HFFc6 (cell line): ENCODE measurements at places on chromosomes 7 and 10. TPM values are rescaled to one million over a fixed set of nuclear protein-coding genes. Genes with fewer than 3 reads are reported as not detected.

TET1 gene
- total RNA-seq, result 2.0 to 2.4 TPM (median 2.1 TPM) in 3 replicates

SPDYE16 gene
- total RNA-seq, result 0.07 TPM in 1 of 3 replicates, not detected in the others

ENKUR gene
- 0.24 to 0.30 TPM in 2 of 3 replicates, not detected in the other for total RNA-seq

OR2A42 gene
- total RNA-seq, result not detected in 3 replicates

LIPM gene
- total RNA-seq, result not detected in 3 replicates

TMEM213 gene
- total RNA-seq, result not detected in 3 replicates

CDK6 gene
- total RNA-seq, result 55.5 to 78.8 TPM (median 78.0 TPM) in 3 replicates

FGF8 gene
- total RNA-seq, result not detected in 3 replicates

MMD2 gene
- not detected in 3 replicates for total RNA-seq

MAP3K8 gene
- 1.8 to 3.9 TPM (median 2.3 TPM) in 3 replicates for total RNA-seq

OGDHL gene
- 0.05 to 0.19 TPM (median 0.15 TPM) in 3 replicates for total RNA-seq

SFRP4 gene
- not detected in 3 replicates for total RNA-seq

DNA sequence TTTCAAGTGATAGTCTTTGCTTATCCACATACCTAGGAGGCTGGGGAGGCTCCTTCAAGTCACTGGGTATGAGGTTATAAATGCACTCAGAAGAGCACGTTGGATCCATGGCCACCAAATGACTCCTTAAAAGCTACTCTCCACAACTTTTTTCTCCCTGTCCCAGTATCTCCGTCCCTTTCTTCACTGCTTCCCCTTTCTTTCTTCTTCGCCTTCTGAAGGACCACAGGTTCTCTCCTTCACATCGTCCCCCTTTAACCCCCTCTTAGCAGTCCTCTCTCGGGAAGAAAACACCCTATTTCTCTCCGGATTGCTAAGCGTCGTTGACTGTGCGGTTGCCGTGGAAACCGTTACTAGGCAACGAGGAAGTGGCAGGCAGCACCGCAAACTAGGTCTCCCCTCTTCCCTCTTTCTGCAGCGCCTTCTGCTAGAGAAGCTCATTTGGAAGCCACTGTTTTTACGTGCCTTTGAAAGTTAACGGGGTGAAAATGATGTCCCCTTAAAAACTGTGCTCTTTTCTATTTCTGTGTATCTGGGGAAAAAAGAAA lies at the start of gene ENKUR:
Gene ENKUR (minus strand): TSS at position 331 of the 548 bp plus-strand sequence. CDS start 222 bp downstream, at position 109.
- peak within 1 kb of the TSS; percentile 92 for H3K27ac ChIP-seq
- peak within 1 kb of the TSS; percentile 91 for H3K4me3 ChIP-seq
- H3K4me1 ChIP-seq, result peaks cover 29% of the 10 kb centered on the region
- no peaks in the 10 kb centered on the region; the same call in 1 of the 2 replicates for H3K36me3 ChIP-seq

DNA sequence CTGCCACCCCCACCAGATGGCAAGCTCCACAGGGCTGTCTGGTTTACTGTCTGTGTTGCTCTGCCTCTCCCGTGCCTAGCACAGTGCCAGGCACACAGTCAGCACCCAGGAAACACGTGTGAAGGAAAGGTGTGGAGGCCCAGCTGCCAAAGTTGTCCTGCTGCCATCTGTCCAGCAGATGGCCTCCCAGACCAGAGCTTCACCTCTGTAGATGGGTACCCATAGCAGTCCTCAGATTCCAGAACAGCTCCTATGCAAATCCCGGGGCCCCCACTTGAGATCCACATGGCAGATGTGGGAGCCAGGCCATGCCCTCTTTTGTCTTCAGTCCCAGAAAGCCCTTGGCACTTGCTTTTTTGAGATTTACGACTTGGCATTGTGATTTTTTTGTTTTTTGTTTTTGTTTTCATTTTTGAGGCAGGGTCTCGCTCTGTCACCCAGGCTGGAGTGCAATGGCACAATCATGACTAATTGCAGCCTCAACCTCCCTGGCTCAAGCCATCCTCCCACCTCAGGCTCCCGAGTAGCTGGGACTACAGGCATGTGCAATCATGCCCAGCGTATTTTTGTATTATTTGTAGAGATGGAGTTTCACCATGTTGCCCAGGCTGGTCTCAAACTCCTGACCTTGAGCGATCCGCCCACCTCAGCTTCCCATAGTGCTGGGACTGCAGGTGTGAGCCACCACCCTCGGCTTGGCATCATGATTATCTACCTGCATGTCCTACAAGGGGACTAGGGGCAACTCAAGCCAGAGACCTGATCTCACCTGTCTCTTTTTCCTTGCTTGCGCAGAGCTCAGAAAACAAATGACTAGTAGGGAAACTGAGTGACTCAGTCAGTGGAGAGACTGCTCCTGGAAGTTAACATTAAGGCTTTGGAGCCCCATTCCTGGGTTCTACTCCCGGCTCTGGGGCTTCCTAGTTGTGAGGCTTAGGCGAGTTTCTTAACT lies 16.9 kb upstream of the PALD1 start:
- no peaks in the 10 kb centered on the region for H3K36me3 ChIP-seq
- no peaks in the 10 kb centered on the region for H3K4me1 ChIP-seq
- peak; percentile 39 for DNase-seq
- peaks cover 46% of the 10 kb centered on the region for H3K27me3 ChIP-seq
- no peak overlapping the region for H3K27ac ChIP-seq

DNA sequence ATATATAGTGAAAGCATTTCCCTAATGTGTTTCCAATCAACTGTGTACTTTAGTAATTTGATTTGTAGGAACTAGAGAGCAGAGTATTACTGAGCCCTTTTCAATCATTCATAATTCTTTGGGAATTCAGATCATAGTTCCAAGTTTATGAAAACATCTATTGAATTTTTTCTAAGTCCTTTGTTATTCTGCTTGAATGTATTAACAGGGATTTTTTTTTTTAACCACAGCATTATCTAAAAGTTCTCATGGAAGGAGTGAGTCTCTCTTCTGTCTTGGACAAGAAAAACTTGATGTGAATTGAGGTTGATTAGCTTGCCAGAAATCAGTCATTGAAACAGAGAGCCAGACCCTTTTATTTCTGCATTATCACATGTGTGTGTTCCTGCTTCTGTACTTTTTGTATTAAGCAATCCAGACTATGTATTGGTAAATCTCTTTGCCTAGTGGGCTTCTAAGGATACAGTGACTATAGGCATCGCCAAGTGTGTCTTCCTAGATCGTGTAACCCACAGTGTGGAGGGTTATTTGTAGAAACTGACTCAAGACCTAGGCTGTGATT lies 59.9 kb downstream of the BMPER start:
- no peak for DNase-seq
- H3K27me3 ChIP-seq, result no peaks in the 10 kb centered on the region; the same call in 1 of the 2 replicates
- no peak overlapping the region for H3K27ac ChIP-seq
- peaks cover 6% of the 10 kb centered on the region for H3K36me3 ChIP-seq
- no peak overlapping the region for H3K4me3 ChIP-seq

- H3K4me1 ChIP-seq, result no peaks in the 10 kb centered on the region
- no peak overlapping the region for H3K4me3 ChIP-seq
- H3K27me3 ChIP-seq, result peaks cover 9% of the 10 kb centered on the region
- no peak overlapping the region for H3K27ac ChIP-seq
These were observed 78.2 kb downstream of the ELFN1 start for GRCh38 chr7:1748076-1748838.

DNA sequence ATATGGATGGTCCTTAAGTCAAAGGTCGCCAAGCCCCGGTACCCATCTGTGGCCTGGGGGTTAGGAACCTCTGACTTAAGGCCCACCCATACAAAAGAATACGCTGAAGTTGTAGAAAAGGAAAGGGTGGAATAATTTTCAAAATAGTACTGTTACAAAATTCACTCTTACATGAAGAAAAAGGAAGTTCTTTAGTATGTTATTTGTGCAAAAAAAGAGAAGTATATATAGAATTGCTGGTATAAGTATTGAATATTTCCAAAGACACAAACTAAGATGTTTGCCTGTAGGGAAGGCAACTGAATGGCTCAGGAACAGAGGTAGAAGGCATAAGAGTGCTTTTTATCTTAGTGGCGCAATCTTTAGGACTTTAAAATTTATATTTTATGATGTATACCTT lies 78.7 kb downstream of the PRLHR start:
- H3K36me3 ChIP-seq, result peaks cover 9% of the 10 kb centered on the region; the same call in 1 of the 2 replicates
- H3K27me3 ChIP-seq, result peaks cover 4% of the 10 kb centered on the region
- peaks cover 8% of the 10 kb centered on the region for H3K4me1 ChIP-seq
- H3K27ac ChIP-seq, result no peak overlapping the region

GRCh38 chr7:95749044-95749443 lies 23.3 kb upstream of the DYNC1I1 start:
- DNase-seq, result no peak
- no peak overlapping the region for H3K27ac ChIP-seq
- no peaks in the 10 kb centered on the region for H3K27me3 ChIP-seq
- H3K4me1 ChIP-seq, result no peaks in the 10 kb centered on the region

GRCh38 chr7:38660427-38661099 lies 29.4 kb upstream of the AMPH start:
- no peaks in the 10 kb centered on the region for H3K36me3 ChIP-seq
- H3K27ac ChIP-seq, result no peak overlapping the region
- no peaks in the 10 kb centered on the region; the same call in none of the 2 replicates for H3K27me3 ChIP-seq
- peak; percentile 52 for DNase-seq
- no peak overlapping the region for H3K4me3 ChIP-seq

- H3K27me3 ChIP-seq, result peaks cover 3% of the 10 kb centered on the region; the same call in 1 of the 2 replicates
- H3K36me3 ChIP-seq, result peaks cover 45% of the 10 kb centered on the region
- no peak overlapping the region for H3K4me3 ChIP-seq
- no peak overlapping the region for H3K27ac ChIP-seq
These were observed 18.7 kb upstream of the GET4 start for GRCh38 chr7:857661-858060.

DNA sequence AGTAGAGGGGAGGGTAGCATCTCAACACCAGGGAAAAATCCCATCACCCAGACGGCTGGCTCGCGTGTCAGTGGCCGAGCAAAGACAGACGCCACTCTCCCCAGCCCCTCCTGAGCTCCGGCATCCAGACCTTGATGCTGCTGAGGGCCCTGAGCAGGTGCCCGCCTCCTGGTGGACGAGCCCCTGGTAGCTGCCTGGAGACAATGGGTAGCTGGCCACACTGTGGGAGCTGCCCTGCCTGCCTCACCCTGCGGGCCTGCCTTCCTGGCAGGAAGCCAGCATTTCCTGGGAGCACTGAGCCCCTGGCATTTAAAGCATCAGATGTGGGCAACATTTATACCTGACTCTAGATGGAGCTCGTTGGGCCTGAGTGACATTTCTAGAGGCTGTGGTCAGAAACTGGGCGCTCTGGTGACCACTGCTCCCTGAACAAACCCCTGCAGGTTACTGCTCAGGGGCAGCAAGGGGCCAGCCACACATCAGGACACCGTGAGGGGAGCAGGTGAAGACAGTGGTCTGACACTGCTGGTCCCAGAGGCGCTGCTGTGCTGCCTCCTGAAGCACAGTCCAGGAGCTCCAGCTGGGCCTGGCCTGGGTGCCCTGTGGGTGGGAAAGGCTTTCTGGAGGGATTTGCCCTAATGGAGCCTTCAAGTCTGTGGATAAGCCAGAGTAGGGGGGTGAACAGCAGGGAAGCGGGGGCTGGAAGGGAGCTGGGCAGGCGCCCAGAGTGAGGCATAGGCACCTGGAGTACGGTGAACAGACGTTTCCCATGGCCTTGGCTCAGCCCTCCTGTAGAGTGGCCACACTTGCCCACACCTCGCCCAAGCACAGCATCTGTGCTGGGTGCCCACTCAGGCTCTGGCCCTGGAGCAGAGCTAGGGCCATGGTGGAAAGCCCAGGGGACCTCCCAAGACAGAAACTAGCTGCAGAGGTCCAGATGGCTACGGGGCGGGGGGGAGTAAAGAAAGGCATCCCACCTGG lies 138.7 kb downstream of the MAPK8 start:
- no peak overlapping the region for H3K4me3 ChIP-seq
- H3K27ac ChIP-seq, result peak overlapping the region; percentile 51
- DNase-seq, result peak; percentile 23

DNA sequence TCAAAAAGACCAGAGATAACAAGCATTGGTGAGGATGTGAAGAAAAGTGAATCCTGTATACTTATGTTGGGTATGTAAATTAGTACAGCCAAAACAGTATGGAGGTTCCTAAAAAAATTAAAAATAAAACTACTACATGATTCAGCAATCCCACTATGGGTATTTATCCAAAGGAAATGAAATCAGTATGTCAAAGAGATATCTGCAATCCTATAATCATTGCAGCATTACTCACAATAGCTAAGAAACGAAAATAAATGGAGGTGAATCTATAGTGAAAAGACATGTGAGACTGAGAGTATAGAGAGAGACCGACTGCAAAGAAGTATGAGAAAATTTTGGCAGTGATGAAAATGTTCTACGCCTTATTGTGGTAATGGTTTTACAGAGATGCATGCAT lies 139.2 kb upstream of the TMEM168 start:
- peaks cover 42% of the 10 kb centered on the region for H3K4me1 ChIP-seq
- H3K27ac ChIP-seq, result peak overlapping the region; percentile 48
- no peak for DNase-seq
- peaks cover 5% of the 10 kb centered on the region for H3K36me3 ChIP-seq

DNA sequence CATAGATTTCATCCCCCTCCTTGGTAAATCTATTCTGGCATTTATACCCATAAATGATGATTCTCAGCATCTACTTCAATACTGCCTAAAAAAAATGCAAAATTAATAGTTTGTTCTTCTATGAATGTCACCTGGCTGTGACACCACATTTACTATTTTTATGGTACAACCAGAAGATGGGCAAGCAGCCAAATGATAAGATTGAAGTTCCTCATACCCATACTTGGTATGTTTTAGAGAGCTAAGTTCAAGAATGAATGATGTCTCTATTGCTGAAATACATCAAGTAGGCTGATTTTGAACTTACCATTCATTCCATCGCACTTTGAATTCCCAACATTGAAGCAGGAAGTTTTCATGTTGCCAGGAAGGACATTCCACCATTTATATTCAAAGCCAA lies 134.2 kb downstream of the ELAPOR2 start:
- no peak for DNase-seq
- H3K36me3 ChIP-seq, result no peaks in the 10 kb centered on the region
- no peak overlapping the region for H3K27ac ChIP-seq
- H3K4me1 ChIP-seq, result no peaks in the 10 kb centered on the region

GRCh38 chr7:85488406-85488805 lies 301.6 kb upstream of the SEMA3D start:
- H3K27me3 ChIP-seq, result no peaks in the 10 kb centered on the region
- no peaks in the 10 kb centered on the region for H3K36me3 ChIP-seq
- DNase-seq, result no peak
- no peak overlapping the region for H3K4me3 ChIP-seq
- no peak overlapping the region for H3K27ac ChIP-seq

GRCh38 chr7:47759056-47759706 lies 177.3 kb upstream of the TNS3 start:
- DNase-seq, result no peak
- H3K36me3 ChIP-seq, result no peaks in the 10 kb centered on the region
- peaks cover 56% of the 10 kb centered on the region for H3K4me1 ChIP-seq
- no peak overlapping the region; the same call in 1 of the 2 replicates for H3K27ac ChIP-seq

- DNase-seq, result no peak
- no peak overlapping the region for H3K4me3 ChIP-seq
- H3K4me1 ChIP-seq, result no peaks in the 10 kb centered on the region
- H3K36me3 ChIP-seq, result no peaks in the 10 kb centered on the region
These were observed 153.2 kb upstream of the ADCY1 start for GRCh38 chr7:45420843-45421495.

- peak within 1 kb of the TSS; percentile 93 for H3K4me3 ChIP-seq
- H3K4me1 ChIP-seq, result peaks cover 33% of the 10 kb centered on the region
- peaks cover 4% of the 10 kb centered on the region for H3K27me3 ChIP-seq
- peak; percentile 100 for DNase-seq
- peak within 1 kb of the TSS; percentile 95 for H3K27ac ChIP-seq
These were observed at the start of gene OGA for GRCh38 chr10:101818119-101818871. Gene OGA, minus strand, starts transcription at chr10:101818444. Its CDS starts 422 bp downstream, at chr10:101818022.

GRCh38 chr7:84144480-84144879 lies 50.1 kb downstream of the SEMA3A start:
- no peaks in the 10 kb centered on the region; the same call in 1 of the 2 replicates for H3K27me3 ChIP-seq
- peaks cover 5% of the 10 kb centered on the region for H3K36me3 ChIP-seq
- peaks cover 62% of the 10 kb centered on the region for H3K4me1 ChIP-seq
- no peak overlapping the region for H3K4me3 ChIP-seq
